HFF-Myc (cell line): ENCODE measurements at places on chromosomes 12 and 14.
A peak's percentile ranks its signal among the peaks of the same experiment; 100 is the strongest.

- no peak for DNase-seq
Measured at GRCh38 chr12:6839482-6840201, 1.1 kb upstream of the GNB3 start.

- DNase-seq = no peak
Measured at GRCh38 chr14:99840774-99841305, 47.6 kb downstream of the EML1 start.

GRCh38 chr12:120439646-120440247 lies 1.8 kb downstream of the COX6A1 start:
- peak; percentile 45 for DNase-seq

- no peak for DNase-seq
Measured at GRCh38 chr14:61925043-61925442, 162.8 kb downstream of the SNAPC1 start.

DNA sequence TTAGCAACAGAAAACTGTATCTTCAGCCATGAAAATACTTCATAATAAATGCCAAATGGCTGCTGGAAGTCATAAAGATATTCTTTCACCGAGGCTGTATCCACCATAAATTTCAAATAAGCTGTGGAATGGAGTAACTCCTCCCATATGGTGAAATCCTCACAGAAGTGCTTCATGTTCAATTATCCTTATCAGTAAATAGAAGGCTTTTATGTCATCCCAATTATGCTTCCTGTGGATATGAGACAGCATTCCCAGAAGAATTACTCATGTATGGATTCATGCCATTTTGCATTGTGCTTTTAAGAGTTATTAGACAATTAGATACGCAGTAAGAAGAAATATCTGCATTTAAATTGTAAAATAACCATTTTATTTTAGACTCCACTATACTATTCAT lies 99.0 kb downstream of the RTN1 start:
- DNase-seq = no peak

- peak; percentile 40 for DNase-seq
Measured at GRCh38 chr14:33737446-33737845, 213.4 kb downstream of the EGLN3 start.

- DNase-seq = no peak
Measured at GRCh38 chr14:49908433-49908782, 15.5 kb downstream of the ARF6 start.

- no peak for DNase-seq
Measured at GRCh38 chr12:130880411-130880885, 8.6 kb downstream of the RAN start.

DNA sequence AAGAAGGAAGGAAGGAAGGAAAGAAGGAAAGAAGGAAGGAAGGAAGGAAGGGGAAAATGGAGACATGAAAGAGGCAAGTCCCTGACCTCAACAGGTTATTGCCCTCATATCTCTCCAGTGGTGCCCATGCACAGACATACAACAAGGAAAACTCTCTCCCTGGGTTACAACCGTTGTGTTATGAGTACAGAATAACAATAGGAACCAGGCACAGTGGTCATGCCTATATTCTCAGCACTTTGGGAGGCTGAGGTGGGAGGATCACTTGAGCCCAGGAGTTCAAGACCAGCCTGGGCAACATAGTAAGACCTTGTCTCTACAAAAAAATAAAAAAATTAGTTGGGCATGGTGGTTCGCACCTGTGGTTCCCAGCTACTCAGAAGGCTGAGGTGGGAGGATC lies 139.4 kb upstream of the HMGA2 start:
- no peak for DNase-seq

DNA sequence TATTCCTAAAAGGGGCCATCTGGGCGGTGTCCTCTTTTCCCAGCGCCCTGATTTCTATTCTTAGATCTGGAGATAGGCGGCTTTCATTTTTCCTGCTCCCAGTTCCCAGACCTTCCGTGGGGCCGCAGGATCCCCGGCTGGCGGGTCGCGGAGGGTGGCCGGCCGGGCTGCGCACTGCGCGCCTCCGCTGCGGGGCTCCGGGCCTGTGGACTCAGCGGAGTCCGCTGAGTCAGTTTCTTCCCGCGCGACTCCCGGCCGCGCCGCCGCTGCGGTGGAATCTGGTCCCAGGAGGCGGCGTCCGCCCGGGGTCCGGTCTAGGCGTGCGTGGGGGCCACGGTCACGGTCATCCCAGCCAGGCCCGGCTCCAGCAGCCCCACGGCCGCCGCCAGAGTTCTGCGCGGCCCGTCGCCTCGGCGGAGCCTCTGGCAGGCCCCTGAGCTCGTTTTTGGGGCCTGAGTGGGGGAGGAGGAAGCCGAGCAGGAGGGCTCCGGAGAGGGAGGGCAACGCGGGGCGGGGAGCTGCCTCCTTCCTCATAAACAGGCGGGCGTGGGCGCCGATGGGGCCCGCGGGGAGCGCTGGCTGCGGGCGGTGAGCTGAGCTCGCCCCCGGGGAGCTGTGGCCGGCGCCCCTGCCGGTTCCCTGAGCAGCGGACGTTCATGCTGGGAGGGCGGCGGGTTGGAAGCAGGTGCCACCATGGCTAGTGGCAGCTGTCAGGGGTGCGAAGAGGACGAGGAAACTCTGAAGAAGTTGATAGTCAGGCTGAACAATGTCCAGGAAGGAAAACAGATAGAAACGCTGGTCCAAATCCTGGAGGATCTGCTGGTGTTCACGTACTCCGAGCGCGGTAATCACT lies at the start of gene LRRK2:
TSS of gene LRRK2 (plus strand) at position 559 of the 853 bp plus-strand sequence. CDS start at position 694, 135 bp downstream.
- DNase-seq = no peak

DNA sequence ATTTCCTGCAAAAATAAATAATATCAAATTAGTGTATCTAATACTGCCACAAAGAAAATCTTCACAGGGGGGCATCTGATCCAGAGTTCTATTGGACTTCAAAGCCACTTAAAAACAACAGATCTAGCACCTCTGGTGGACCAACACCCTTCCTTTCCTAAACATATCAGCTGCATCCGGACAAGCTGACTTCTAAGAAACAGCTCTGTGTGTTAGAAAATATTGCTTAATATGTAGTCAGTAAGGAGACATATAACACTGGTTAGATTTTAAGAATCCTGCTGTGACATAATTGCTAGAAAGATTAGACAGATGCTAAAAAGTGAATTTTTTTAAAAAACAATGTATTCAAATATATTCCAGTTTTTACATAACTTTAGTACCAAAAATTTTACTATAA lies 61.1 kb upstream of the PTPRB start:
- no peak for DNase-seq

- DNase-seq = no peak
Measured at GRCh38 chr12:54606556-54606955, 18.1 kb upstream of the PPP1R1A start.

GRCh38 chr14:35331605-35332516 lies 39.7 kb downstream of the PSMA6 start:
- DNase-seq = no peak

DNA sequence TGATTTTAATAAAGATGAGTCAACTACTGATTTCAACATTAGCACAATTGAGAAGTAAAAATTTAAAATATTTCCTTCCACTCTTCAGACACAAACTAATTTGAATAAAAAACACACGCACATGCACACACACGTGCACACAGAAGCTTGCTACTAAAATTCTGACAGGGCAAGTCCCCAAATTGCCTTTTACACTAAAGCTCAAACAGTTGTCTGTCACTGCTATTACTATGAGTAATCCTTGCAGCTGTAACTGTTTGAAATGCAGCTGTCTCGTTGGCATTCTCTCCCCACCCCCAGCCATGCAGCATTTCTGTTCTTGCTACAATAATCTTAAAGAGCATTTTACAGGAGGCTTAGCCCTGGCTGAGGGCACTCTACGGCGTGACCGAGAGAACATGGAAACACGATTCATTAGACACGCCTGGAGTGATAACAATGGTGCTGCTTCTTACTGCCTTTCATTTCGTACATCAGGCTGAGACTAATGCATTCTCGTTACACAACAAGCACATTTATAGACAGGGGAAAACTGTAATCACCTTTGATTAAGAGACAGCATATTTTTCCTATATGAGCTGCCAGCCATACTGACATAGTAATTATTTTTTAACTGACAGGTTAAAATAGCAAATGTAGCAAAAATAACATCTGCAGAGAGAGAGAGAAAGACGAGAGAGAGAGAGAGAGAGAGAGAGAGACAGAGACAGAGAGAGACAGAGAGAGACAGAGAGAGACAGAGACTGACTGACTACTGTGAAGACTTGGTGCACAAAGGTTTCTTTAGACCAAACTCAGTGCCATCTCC lies 153.8 kb downstream of the MED13L start:
- DNase-seq = no peak

GRCh38 chr12:54583726-54584125 lies 4.7 kb downstream of the PPP1R1A start:
- no peak for DNase-seq

DNA sequence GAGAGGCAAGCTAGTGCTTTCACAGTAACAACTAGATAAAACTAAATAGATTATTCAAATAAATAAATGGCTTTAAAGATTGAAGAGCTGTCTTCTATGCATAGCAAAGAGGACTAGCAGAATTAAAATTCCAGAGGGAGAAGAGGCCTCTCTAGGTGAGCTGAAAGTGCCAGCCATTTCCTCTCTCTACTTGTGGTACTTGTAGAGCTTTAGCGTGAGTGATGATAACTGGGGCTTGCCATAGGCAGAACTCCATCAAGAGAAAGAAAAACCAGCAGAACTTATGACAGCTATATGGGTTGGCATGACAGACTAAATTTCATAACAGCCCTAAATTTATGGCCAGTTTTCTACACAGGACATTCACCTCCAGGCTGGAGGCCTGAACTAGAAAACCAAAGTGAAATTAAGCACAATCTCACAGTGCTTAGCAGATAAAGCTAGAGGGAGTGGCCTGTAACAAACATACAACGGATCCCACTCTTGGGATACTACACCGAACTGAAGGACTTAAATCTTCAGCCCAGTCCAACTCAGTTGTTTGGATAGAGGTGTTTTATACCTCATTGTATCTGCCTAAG lies 11.0 kb downstream of the SPTLC2 start:
- no peak for DNase-seq

DNA sequence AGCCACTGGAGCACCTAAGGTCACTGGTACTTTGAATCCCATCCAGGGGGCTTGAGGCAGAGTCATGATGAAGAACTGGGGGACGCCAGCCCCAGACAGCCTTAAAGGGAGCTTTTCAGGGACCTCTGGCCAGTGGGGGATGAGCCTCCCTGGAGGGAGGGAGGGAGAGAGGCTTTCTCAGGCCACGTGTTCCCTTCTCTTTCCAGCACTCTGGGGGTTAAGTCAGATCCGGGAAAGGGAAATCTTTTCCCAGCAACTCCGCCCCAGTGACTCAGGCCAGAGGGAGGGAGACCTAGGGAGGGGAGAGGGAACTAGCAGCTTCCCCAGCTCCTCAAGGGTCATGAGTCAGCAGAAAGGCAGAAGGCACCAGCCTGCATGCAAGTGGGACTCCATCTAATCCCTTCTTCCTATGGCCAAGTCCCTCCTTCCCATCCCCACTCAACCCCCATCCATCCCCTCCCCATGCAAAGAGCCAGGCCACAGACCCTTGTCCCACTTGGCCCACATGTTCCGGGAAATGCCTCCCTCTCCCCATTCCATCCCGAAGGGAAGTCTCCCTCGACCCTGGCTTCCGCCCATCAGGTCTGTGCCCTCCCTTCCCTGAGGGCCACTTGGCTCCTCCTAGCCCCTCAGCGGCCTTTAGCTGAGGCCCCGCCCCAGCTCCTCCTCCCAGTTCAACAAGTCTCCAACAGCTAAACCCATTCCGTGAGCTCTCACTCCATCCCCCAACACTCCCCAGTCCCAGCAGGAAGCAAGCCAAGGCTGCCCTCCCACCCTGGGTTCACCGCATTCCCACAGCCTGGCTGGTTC lies 5.6 kb downstream of the TNFRSF1A start:
- DNase-seq = peak; percentile 99

GRCh38 chr12:69046920-69047319 lies 113.9 kb upstream of the CPM start:
- no peak for DNase-seq

- no peak for DNase-seq
Measured at GRCh38 chr14:24839617-24840203, 205.7 kb upstream of the GZMB start.

- no peak for DNase-seq
Measured at GRCh38 chr12:104834607-104835006, 123.5 kb downstream of the SLC41A2 start.

- no peak for DNase-seq
Measured at GRCh38 chr14:26863736-26864135, 265.9 kb upstream of the NOVA1 start.

DNA sequence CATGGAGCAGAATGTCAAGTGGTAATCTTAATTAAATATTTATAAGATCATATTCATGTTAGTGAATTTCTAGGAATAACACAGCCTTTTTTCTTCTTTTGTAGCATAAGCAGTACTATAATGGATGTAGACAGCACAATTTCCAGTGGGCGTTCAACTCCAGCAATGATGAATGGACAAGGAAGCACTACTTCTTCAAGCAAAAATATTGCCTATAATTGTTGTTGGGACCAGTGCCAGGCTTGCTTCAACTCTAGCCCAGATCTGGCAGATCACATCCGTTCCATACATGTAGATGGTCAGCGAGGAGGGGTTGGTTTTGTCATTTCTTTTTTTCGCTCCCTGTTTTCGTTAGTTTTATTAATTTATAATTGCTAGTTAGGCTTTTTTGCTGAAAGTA lies 23.1 kb downstream of the AEBP2 start:
- DNase-seq = no peak

- DNase-seq = no peak
Measured at GRCh38 chr12:14710632-14711320, 14.4 kb upstream of the GUCY2C start.

GRCh38 chr12:110458756-110459155 lies 8.6 kb upstream of the ARPC3 start:
- no peak for DNase-seq

DNA sequence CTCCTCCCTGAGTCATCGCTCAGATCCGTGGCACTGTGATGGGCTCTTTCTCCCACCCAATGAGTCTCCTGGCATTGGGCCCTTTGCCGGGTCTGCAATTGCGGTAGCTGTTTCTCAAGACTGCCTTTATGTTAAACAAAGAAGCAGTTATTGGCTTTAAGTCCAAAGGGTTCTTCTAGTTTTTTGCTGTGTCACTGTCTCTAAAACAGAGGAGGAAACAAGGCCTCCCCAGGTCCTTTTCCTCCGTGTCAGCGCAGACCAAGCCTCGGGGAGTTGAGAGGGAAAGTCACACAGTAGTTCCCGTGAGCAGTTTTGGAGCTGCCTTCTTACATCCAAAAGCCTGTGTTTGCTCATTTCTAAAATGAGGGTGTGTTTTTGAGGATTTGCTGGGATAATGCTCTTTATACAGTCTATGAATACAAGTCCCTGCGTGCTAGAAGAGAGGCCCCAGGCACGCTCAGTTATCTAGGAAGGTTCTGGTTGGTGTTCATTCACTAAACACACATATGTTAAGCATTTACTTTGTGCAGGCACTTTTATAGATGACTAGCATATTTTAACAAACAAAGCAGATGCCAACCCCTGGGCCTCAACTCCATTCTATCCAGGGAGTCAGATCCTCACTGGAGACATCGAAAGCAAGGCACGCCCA lies 126.0 kb upstream of the PZP start:
- no peak for DNase-seq

DNA sequence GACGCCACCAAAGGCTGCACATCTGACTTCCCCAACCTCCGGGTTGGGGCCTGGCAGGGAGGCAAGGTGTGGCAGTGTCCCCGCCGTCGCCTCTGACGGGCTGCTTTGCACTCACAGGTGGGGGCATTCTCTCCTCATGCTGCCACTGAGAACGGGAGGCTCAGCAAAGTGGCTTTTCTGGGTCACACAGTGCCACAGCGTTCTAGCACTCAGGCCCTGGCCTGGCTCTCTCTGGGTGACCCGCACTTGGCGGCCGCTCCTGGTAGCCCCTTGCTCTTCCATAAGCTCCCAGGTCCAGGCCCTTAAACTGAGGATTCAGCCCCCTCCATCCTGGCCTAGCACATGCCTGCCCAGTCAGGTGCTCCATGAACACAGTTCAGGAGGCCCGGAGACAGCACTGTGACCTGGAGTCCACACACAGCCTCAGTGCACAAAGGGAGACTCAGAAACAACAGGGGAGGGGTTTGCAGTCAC lies 25.2 kb downstream of the SERPINA1 start:
- no peak for DNase-seq
